ENCODE measurements at places on chromosomes 2 and 18.

GRCh38 chr2:148603562-148603920 is 41.0 kb upstream of the EPC2 start:
- no peak for DNase-seq

DNA sequence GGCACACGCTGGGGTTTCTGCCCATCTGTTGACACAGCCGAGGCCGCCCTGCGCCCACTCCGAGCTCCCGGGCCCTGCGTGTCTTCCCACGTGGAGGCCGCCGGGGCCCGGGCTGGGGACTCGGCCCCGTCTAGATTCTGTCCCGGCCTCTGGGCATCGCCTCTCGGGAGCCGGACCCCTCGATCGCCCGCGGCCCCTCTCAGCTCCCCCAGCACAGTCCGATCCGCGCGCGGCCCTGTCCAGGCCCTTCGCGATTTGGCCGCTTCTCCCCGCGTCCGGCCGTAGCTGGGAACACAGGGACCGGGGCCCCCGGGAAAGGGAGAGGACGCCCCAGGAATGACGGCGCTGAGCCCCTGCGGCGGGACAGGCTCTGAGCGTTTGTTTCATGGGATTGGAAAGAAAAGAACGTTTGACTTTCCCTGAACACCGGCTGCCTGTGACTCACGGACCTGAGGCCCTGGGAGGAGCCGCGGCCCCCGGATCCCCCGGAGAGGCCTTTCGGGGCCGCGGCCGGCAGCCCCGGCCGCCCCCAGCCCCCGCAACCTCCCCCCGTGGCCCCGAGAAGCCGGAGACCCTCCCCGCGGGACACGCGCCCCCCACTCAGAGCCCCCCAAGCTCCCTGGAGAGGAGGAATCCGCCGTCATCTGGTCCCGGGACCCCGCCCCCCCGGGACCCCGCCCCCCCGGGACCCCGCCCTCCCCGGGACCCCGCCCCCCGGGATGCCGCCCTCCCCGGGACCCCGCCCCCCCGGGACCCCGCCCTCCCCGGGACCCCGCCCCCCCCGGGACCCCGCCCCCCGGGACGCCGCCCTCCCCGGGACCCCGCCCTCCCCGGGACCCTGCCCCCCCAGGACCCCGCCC is 62.7 kb upstream of the CTDP1 start:
- no peak for DNase-seq

DNA sequence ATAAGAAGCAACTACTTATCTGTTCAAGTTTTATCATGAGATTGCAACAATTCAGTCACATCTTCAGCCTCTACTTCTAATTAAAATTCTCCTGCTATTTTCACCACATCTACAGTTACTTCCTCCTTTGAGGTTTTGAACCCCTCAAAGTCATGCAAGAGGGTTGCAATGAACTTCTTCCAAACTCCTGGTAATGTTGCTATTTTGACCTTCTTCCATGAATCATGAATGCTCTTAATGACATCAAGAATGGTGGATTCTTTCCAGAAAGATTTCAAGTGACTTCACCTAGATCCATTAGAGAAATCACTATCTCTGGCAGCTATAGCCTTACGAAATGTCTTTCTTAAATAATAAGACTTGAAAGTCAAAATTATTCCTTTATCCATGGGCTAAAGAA is 1052.8 kb upstream of the NRXN1 start:
- no peak for DNase-seq

DNA sequence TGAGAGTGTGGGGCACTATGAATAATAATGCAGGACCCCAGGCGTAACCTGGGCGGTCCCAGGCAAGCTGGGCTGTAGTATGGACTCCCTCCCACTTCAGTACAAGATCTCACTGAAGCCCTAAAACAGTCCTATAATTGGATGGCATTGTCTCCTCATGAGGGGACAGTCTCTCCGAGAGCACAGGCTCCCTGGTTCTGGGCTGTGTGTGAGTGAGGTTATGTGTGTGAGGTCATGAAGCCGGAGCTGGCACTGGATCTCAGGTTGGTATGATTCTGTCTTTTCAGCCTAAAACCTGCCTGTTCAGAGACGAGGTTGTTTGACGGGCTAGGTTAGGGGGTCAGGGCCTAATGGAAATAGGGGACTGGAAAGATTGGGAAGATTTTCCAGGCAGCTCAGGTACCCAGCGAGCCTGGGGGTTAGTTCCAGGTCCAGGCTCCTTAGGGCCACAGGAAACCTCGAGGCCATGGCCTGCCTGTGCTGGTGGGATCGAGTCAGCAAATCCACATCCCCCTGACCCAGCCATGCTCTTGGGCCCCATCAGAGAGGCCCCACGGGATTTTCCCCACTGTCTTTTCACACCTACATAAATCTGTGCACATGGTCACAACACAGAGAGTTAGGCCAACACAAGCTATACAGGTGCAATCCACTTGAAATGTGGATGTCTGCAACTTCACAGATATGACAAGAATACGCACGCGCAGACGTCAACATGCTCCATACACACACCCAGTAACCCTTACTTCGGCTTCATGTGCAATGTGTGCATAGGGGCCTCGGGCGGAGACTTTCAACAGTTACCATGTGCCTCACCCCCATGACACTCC is 94.8 kb downstream of the INHBB start:
- no peak for DNase-seq

DNA sequence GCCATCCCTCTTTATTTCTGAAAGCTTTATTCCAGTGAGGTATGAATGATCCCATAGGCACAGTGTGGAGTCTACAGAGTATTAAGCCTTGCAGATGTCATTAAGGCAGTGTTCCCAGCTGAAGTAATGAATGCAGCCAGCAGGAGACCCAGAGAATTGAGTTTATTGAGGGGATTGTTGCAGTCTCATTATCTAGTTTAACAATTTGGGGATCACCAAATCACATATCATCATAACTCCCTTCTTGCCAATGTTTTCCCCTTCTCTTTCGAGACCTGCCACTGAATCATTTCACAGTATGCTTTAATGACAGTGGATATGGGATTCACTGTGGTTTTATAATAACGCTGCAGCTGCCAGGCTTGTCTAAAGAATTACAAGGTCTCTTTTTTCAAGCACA is 249.3 kb upstream of the FSHR start:
- DNase-seq, result no peak

- DNase-seq, result no peak
These were observed 130.0 kb upstream of the FN1 start for GRCh38 chr2:215565897-215566296.

- DNase-seq, result peak; percentile 24
These were observed 66.8 kb upstream of the DNER start for GRCh38 chr2:229780856-229781773.

GRCh38 chr2:211228559-211228958 is 672.2 kb downstream of the CPS1 start:
- DNase-seq, result no peak

- no peak for DNase-seq
These were observed 155.1 kb downstream of the FIGN start for GRCh38 chr2:163580757-163581156.

GRCh38 chr2:65380255-65380654 is 52.1 kb downstream of the SPRED2 start:
- no peak for DNase-seq

Data from AG09319 (cell line).